ENCODE measurements at places on chromosomes 16 and 17. TPM values are rescaled to one million over a fixed set of nuclear protein-coding genes. Genes with fewer than 3 reads are reported as not detected.

- DNase-seq = peak; percentile 62
These were observed 1.5 kb upstream of the CLEC10A start for GRCh38 chr17:7081341-7082062.

- peak; percentile 87 for DNase-seq
These were observed 1.3 kb downstream of the RAB37 start for GRCh38 chr17:74738051-74738996.

The SCN4A gene
- total RNA-seq = 0.04 TPM

GRCh38 chr17:28949185-28950016 is 1.9 kb downstream of the PHF12 start:
- DNase-seq = peak; percentile 53

DNA sequence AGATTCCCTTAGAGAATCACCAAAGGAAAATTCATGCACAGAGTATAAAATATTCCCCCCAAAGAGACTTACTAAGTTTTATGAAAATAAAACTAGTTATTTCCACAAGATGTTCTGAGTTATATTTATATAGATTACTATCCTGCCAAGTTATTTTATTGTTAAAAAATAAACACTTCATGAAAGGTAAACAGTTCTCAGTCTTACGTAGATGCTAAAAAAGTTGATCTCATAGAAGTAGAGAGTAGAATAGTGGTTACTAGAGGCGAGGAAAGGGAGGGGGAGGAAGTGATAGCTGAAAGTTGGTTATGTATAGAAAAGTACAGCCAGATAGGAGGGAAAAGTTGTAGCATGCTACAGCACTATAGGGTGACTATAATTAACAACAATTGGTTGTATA is 65.2 kb downstream of the USP32 start:
- DNase-seq = no peak

The GRB7 gene
- 0.69 TPM for total RNA-seq

The QPRT gene
- 4.8 TPM for total RNA-seq

The CRHR1 gene
- not detected for total RNA-seq

DNA sequence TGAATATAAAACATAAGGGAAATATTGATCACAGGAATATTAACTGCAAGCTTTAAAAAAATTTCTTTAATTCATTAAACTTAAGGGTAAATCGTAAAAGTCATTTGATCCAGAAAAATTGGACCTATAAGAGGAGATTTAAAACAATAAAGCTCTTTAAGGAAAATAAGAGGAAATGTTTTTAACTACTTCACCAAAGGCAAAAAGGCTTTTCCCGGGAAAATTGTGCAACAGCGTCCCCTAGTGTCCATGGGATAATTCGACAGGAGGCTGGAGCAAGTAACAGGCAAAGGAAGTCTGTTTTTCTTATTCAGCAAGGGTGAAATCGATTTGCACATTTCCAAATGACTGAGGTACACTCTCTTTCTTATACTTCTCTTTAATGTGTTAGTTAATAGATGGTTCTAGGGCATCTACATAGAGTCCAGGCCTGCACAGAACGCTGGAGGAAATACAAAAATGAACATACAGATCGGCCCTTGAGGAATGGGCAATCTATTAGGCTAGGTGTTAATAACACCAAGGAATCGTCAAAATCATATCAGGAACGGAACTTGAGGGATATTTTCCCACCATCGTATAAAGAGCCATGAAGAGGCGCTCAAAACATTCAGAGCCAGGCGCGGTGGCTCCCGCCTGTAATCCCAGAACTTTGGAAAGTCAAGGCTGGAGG is 61.4 kb downstream of the ZNF18 start:
- peak; percentile 24 for DNase-seq

- DNase-seq = no peak
These were observed 7.8 kb downstream of the SYCE1L start for GRCh38 chr16:77207030-77207429.

The CALB2 gene
- total RNA-seq = not detected

The MRPL58 gene
- 46.2 TPM for total RNA-seq

GRCh38 chr17:29369831-29370735 is 20.1 kb upstream of the TAOK1 start:
- DNase-seq = peak; percentile 63

DNA sequence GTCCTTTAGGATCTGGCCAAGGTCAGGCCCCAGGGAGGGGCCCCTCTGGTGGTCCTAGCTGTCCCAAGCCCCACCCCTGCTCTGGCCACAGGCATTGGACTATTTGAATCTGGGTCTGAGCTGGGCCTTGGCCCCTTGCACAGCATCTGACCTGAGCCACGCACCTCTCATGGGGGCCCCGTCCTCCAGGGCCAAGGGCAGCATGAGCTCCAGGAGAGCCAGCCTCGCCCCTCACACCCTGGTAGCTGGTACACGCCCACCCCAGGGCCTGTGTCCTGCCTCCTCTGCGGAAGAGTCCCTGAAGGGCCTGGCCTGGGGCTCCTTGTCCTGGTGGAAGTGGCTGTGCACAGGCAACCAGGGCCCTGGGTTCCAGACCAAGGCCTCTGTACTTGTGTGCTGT is 23.8 kb downstream of the ENDOV start:
- DNase-seq = no peak

The RAB37 gene
- total RNA-seq = 30.4 TPM

- no peak for DNase-seq
These were observed 59.6 kb downstream of the SOCS1 start for GRCh38 chr16:11196286-11196828.

The KCNAB3 gene
- total RNA-seq = 12.4 TPM

DNA sequence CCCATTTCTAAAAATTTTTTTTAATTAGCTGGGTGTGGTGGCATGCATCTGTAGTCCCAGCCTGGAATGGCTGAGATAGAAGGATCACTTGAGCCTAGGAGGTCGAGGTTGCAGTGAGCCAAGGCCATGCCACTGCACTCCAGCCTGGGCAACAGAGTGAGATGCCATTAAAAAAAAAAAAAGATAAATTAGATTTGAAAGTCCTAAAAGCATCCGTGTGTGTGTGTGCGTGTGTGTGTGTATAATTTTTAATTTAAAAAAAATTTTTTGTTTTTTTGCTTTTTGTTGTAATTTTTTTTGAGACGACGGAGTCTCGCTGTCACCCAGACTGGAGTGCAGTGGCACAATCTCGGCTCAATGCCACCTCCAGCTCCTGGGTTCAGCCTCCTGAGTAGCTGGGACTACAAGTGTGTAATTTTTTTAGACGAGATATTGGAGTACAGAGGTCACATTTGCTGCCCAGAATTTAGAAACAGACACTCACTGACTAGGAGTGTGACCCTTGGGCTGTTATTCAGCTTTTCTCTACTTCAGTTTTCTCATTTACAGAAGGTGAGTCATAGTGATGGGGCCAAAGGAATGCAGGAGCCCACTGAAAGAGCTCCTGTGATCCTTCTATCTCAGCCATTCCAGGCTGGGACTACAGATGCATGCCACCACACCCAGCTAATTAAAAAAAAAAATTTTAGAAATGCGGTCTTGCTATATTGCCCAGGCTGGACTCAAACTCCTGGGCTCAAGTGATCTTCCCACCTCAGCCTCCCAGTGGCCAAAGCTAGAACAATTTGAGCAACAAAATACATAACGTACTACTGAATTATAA is 25.5 kb upstream of the TBX4 start:
- DNase-seq = no peak

GRCh38 chr16:73321853-73322252 is 273.9 kb upstream of the ZFHX3 start:
- no peak for DNase-seq

GRCh38 chr16:28264656-28265055 is 27.7 kb upstream of the SBK1 start:
- DNase-seq = no peak

The NACA2 gene
- 0.35 TPM for total RNA-seq

DNA sequence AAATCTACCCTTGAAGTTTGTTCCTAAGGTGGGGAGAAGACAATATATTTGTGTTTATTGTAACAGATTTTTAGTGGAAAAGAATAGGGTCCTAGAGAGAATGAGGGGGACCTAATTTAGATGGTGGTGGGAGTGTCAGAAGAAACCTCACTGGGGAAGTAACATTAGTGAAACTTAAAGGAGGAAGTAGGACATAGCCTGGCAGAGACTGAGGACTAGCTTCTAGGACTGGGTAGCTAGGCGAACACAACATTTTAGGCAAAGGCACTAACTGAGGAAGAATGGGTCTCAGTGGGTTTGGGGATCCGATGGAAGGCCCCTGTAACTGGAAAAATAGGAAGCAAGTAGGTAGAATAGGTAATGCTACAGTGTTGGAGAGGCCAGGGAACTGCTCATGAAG is 4.2 kb upstream of the ARL2BP start:
- DNase-seq = no peak

The NDRG4 gene
- 0.97 TPM for total RNA-seq

DNA sequence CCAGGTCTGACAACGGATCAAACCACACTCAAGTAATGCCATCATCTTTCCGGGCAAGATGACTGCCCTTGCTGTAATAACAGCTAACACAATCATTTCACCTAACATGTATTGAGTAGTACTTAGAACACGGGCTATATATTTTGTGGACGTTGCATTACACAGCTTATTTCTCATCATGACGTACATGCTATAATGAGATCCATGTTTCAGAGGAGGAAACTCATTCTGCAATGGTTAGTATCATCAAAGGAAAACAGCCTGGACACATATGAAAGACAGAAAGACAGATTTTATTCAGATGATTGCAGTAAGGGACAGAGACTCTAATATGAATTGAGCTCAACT is 446.7 kb downstream of the HS3ST3B1 start:
- DNase-seq = no peak

DNA sequence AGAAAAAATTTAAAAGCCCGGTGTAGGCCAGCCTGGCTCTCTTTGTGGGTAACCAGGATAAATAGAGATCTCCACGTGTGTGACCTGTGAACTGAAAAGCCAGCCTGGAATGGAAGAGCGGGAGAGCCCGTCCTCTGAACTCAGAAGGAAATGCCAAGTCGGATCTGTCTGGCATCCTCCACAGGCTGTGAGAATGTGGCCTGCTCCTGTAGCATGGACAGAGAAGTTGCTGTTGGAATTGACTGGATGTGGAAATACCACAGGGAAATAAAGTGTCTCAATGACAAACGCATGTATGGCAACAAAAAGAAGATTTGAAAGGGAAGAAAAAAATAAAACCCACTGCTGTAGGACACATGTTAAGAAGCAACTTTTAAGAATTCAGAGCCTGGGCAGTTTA is 6.7 kb downstream of the KLHL36 start:
- no peak for DNase-seq

GRCh38 chr17:44069974-44070454 is 521 bp upstream of the G6PC3 start:
- DNase-seq = no peak

The RTN4RL1 gene
- 0.20 TPM for total RNA-seq

DNA sequence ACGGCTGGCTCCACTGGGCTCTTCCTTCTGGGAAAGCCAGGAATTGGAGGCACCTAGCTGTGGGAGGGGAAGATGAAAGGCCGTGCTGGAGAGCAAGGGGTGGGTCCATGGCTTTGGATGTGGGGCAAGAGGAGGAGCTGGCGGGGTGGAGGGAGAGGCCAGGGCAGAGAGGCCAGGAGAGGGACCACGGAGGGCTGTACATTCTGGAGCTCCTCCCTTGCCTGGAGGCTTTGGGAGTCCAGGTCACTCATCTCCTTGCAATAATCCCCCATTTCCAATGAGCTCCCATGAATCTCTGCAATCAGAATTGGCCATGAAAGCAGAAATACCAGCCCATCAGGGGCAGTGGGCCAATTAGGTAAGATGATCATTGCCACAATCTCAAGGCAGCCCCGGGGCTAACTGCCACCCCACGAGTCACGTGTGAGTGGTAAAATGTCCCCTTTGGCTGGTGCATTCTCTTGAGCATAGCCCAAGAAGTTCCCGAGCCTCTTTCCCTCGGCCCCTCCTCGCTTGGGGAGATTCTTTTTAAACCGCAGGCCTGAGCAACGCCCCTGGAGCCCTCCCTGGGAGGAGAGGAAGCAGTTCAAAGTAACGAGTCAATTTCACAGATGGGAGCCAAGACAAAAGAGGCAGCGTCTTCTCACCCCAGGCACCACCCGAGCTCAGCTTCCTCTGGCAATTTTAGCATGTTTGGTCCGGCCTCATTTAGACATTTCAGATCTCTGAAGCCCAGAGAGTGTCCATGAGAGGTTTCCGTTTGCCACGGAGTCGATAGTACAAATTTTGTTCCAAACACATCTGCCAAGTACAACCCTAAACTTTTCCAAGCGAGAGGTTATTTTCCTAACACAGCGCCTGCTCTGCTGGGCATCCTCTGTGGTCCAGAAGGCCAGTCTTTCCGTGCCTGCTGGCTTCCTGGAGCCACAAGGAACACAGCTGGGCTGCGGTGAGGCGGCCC is 13.4 kb downstream of the RTN4RL1 start:
- DNase-seq = no peak

Measured in activated CD4-positive, alpha-beta T cell treated with anti-CD3 and anti-CD28 coated beads, Interleukin-2, amount 10 ng/mL, durations not matched to agents 7 days and 5 days (primary cell).